ENCODE measurements at places on chromosomes 16 and 17.

- no peak for DNase-seq
Measured at GRCh38 chr16:22255335-22255734, 41.9 kb upstream of the POLR3E start.

- peak; percentile 60 for DNase-seq
Measured at GRCh38 chr17:933312-934073, 46.1 kb downstream of the NXN start.

- no peak for DNase-seq
Measured at GRCh38 chr17:74542166-74542565, 3.7 kb downstream of the CD300C start.

DNA sequence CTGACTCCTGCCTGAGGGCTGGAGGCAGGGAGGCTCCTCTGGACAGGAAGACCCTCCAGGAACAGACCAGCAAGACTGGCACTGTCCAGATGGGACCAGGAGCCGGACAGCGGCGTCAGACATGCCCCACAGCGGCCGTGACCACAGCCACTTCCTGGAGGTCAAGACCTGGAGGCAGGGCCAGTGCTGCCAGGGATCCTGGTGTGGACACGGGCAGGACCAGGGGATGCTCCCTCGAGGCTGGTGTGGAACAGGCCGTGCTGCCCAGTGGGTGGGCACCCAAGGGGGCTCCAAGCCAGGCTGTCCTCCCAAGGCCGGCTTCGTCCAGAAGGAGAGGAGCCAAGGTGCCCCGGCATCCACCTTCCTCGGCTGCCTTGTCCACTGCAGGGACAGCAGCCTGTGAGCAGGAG, 4.5 kb upstream of the CCDC57 start:
- DNase-seq: no peak

DNA sequence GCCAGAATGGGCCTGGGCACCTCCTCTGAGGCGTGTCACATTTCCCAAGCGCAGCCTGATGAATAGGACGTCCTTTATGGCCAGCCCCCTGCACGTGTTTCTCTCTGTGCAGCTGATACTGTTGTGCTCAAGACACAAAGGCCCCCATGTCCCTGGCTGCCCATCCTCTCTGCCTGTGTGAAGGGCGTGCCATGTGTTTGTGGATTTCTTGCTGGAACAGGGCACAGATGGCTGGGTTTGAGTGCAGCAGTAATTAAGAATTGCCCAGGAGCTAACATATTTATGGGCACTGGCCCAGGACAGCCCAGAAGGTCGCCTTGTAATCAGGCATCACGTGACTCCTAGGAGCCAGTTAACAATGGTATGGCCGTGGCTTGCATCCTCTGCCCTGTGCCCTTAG, 181.1 kb downstream of the CCDC182 start:
- no peak for DNase-seq

DNA sequence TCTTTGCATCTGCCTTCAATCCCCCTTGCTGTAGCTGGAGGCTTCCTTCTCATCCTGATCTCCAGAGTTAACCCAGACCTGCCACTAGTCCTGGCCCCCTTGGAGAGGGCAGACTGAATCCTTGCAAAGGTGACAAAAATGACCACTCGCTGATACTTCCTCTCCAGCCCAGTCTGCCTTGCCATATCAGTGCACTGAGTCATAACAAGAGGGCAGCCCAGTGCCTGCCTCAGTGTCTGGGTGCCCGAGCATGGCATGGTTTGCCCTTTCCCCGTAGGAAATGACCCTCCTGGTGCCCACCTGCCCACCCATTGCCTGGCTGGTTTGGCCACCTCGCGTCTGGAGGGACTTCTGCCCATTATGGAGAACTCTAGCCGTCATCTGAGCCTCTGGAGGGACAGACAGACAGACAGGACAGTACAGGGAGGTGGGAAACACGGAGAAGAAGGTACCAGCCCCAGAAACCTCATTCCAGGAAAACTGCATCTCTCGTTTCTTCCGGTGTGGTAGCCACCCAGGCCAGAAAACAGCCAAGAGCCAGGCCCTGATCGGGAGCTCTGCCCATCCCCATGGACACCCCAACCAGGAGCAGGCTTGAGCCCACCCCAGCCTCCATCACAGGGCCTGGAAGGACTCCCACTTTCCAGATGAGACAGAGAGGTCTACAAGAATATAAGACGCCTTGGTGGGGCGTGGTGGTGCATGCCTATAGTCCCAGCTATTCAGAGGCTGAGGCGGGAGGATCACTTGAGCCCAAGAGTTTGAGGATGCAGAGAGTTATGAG, 71.5 kb downstream of the SCNN1B start:
- no peak for DNase-seq

DNA sequence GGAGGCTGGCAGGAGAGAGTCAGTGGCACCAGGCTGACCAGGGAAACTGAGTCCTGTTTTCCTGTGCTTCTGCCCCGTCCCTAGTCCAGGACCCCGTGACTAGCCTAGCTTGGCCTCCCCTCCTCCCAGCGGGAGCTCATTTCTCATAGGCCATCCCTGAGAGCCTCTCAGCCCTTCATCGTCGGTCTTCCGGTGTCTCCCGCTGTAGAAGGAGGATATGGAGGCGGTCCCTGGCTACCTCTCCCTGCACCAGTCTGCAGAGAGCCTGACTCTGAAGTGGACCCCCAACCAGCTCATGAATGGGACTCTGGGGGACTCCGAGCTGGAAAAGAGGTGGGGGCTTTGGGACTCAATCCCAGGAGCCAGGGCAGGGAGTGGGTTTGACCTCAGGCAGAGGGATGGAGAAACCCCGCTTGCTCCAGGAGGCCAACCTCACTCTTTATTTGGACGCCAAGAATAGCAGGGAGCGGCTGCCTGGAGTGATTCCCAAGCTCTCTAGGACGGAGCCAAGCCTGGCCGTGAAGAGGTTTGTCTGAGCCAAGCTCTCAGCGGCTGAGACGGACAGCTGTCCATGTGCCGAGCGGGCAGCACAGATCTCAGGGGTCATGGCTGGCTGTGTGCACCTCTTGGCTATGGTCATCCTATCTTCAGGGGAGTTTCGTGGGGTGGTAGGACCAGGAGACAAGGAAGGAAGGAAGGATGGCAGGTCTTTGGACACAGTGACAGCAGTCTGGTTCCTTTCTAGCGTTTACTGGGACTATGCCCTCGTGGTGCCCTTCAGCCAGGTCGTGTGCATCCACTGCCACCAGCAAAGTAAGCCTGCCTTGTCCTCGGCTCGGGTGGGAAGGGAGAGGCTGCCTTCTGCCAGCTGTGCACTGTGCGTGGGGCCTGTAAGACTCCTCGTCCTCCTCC, 26.8 kb downstream of the SGSM2 start:
- no peak for DNase-seq

GRCh38 chr17:83183951-83184506, 104.6 kb downstream of the METRNL start:
- no peak for DNase-seq

DNA sequence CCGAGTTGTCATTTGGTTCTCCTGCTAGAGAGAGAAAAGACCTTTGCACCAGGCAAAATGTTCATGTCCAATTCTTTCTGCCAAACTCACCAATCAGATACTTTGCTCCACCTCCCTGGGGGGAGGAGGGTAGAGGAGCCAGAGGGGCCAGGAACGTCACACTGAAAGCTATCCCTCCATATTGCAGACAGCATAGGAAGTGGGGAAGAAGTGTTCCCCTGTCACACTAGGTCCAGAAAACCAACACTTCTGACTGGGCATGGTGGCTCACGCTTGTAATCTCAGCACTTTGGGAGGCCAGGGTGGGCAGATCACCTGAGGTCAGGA, 9.5 kb downstream of the HSD17B2 start:
- DNase-seq: no peak

GRCh38 chr16:11032000-11032921, 87.9 kb downstream of the CLEC16A start:
- DNase-seq: no peak

DNA sequence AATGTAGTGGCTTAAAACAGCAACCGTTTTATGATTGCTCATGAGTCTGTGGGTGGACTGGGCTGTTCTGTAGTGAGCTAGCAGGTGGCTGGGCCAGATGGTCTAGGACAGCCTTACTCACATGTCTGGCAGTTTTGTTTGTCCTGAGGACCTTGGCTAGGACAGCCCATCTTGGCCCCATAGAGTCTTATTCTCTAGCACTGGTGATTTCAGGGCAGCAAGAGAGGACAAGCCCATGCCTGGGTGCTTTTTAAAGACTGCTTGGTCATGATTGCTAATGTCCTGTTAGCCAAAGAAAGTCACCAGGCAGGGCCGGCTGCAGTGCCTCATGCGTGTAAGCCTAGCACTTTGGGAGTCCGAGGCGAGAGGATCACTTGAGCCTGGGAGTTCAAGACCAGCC, 139.8 kb downstream of the KATNIP start:
- DNase-seq: no peak

- no peak for DNase-seq
Measured at GRCh38 chr16:1102333-1102700, 6.3 kb upstream of the C1QTNF8 start.

DNA sequence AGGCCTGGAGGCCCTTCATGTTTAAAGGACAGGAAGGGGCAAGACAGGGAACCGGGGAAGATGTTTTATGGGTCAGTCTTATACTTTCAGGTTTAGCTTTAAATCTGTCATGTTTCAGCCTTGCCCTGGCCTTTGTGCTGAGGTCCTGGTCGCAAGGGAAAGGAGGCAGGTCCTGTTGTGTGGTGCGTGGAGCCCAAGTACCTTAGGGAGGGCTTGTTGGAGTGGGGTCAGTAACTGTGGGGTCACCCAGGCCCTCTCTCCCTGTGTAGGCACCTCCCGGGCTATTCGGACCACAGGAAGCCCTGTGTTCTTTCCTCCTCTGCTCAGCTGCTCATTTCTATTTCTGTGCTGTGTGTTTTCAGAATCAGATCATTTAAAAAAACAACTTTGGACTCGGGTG, 42.7 kb downstream of the MPRIP start:
- DNase-seq: no peak

GRCh38 chr16:52976539-52977167, 76.0 kb downstream of the CHD9NB start:
- DNase-seq: peak; percentile 20

- no peak for DNase-seq
Measured at GRCh38 chr16:97822-98221, 19.8 kb downstream of the MPG start.

- no peak for DNase-seq
Measured at GRCh38 chr16:82996814-82997213, 370.0 kb downstream of the CDH13 start.

- peak; percentile 50 for DNase-seq
Measured at GRCh38 chr17:7523033-7523432, 25.8 kb upstream of the TNFSF12 start.

GRCh38 chr16:11049396-11050059, 105.2 kb downstream of the CLEC16A start:
- DNase-seq: no peak

DNA sequence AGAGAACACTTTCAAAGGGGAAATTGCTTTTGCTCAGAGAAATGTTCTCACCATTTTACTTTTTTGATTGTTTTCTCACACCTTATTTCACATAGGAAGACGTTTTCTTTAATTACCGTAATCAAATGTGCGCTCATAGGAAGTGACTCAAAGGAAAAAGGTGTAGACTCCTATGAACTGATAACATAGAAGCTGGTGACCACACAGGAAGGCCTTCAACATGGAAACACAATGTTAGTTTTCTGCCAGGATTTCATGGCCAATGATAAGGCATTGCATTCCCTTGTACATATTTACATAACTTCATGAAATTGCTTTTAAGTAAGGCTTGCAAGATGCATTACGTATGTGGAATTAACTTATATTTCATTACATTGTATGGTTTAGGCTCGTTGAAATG, 40.9 kb upstream of the KCNJ16 start:
- DNase-seq: no peak

- no peak for DNase-seq
Measured at GRCh38 chr17:34711646-34712045, 132.3 kb downstream of the TMEM132E start.

- DNase-seq: no peak
Measured at GRCh38 chr16:31149332-31149731, 534 bp downstream of the PRSS36 start.

DNA sequence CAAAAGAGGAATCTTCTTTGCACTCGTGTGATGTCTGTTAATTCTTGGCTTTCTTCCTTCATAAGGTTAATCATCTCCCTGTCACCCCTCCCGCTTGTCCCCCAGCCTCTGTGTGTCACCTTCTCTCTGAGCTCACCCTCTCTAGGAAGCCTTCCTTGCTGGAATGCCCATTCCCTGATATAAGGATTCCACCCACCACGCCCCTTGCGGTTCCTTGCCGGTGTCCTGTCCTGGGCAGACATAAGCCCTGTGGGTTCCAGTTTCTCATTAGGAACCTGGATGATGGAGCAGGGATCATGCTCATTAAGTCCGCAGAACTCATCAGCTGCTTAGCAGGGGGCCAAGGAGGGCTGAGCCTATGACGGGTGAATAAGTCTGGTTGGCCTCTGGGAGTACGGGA, 559.3 kb downstream of the MAF start:
- no peak for DNase-seq

DNA sequence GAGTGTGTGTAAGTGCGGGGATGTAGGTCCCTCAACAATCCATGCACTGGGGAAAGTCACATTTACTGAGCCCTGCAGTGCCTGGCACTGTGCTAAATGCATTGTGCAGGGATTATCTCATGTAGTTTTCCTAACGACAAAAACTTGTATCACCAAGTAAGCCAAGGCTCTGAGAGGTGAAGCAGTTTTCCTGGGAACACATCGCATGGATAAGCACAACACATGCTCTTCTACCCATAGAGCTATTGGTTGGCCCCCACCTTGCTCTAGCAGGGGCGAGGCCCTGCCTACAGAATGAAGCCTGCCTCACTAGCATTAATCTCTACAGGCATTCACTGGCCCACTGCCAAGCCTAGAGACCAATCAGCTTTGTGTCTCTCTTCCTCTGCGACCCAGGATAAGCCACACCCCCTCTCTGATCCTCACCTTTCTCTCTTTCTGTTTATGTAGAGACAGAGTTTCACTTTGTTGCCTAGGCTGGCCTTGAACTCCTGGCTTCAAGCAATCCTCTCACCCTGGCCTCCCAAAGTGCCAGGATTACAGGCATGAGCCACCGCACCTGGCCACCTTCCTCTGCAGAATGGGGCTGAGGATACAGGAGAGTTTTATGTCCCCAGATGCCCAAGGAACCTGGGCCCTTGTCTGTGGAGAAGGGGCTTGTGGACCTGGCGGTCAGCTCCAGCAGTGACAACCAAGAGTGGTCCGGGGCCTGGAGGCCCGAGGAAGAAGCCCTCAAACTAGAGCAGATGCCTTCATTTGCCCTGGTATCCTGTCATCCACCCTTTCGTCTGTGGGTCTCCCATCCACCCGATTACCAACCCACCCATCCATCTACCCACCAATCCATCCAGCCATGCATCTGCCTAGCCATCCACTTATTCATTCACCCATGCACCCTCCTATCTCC, 12.8 kb downstream of the CDH16 start:
- DNase-seq: no peak

GRCh38 chr17:37197336-37197735, 178.4 kb upstream of the C17orf78 start:
- DNase-seq: no peak

GRCh38 chr17:733743-734142, 1.3 kb downstream of the TLCD3A start:
- DNase-seq: no peak

DNA sequence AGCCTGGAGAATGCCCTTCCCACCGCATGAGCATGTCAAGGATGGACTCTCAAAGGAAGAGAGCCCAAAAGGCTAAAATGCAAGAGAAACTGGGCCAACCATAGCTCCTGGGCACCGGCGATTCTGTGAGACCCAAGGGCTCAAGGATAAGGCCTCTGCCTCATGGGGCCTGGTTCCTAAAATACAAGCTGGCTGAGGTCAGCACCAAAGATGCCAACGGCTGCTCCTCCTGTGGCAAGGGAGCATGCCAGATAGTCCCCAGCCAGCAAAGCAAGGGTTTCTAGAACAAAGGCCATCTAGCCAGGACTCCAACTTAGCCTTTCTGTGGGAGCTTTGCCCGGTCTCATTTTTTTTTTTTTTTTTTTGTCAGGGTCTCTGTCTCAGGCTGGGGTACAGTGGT, 20.1 kb downstream of the GPRC5B start:
- no peak for DNase-seq

GRCh38 chr16:85626191-85626981, 13.3 kb downstream of the GSE1 start:
- no peak for DNase-seq
